ENCODE measurements at places on chromosomes 5 and 9.

GRCh38 chr9:19998153-19998552, 209.3 kb upstream of the SLC24A2 start:
- DNase-seq: no peak

- no peak for DNase-seq
Observed at GRCh38 chr5:89981021-89981420, 428.5 kb downstream of the CETN3 start.

- no peak for DNase-seq
Observed at GRCh38 chr5:40594811-40595210, 84.9 kb upstream of the PTGER4 start.

- no peak for DNase-seq
Observed at GRCh38 chr9:89029788-89030187, 38.5 kb downstream of the S1PR3 start.

GRCh38 chr5:68181039-68181599, 34.4 kb upstream of the PIK3R1 start:
- no peak for DNase-seq

DNA sequence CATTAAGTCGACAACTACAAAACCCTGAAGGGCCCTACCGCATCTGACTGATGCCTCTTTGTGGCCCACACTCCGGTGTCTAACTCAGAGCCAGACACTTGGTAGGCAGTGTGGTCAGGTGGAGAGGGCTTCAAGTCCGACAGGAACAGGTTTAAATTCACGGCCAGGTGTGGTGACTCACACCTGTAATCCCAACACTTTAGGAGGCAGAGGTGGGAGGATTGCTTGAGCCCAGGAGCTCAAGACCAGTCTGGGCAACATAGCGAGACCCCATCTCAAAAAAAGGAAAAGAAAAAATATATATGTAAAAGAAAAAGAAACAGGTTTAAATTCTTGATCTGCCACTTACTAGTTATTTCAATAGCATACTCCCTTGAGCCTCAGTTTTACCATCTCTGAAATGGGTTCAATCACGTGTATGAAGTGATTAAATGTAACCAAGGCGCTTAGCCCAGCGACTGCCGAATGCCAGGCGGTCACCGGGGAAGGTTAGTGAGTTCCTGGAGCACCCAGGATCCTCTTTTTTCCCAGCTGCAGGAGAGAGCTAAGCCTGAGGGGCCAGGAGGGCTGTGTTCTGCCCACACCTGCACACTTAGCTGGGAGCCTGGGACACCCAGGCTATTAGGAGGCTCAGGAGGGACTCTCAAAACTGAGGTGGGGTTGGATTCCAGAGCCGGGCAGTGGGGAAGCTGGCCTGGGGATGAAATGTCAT, 943 bp downstream of the CLTB start:
- DNase-seq: no peak

- DNase-seq: peak; percentile 71
Observed at GRCh38 chr9:136847088-136847825, 2.0 kb upstream of the PHPT1 start.

DNA sequence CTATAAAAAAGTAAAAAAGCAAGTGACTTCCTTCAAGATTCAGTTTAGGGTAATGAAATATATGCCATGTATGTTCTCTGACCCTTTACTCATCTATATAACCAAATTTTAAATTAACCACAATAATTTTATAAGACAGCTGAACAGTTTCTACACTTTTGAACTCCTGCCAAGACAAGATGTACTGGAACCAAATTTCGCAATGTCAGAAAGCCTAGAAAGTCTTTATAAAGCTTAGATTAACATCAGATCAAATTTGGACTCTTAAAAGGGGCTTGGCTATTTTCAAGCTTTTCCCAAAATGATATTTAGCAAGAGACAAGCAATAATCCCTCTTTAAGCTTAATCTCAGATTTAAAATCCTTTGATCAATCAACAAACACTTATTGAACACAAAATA, 362.6 kb downstream of the PTPRD start:
- DNase-seq: no peak

- no peak for DNase-seq
Observed at GRCh38 chr9:36913393-36914211, 120.5 kb downstream of the PAX5 start.

DNA sequence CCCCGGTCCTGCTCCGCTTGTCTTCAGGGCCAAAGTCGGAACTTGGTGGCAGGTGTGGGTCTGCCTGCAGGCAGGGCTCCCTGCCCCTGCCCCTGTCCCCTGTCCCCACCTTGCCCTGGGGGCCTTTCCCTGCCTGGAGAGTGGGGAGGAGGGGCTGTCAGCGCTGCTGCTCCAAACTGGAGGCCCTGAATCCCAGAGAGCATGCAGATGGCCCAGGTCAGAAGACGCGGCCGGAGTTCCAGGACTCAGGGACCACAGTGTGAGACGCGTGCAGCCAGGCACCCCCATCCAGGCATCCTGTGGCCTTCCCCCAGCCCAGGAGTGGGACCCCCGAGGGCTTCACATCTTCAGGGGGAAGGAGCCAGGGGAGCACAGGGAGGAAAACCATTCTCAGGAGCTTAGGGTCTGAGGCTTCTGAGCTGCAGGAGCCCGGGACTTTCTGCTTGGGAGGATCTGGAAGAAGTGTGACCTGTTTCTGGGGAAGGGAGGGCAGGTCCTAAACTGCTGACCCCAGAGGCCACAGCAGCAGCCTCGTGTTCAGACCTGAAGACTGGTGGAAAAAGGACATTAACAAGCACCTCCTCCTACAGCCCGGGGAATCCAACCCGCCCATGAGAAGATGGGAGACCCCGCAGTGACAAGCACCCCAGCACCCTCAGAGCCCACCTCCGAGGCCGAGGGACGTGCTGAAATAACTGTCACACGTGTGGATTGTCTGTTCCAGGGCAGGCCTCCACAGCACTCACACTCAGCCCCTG, 38.0 kb downstream of the RASGEF1C start:
- no peak for DNase-seq

GRCh38 chr5:30838936-30839496, 354.5 kb upstream of the CDH6 start:
- DNase-seq: no peak

- DNase-seq: no peak
Observed at GRCh38 chr5:54438620-54439389, 16.7 kb upstream of the HSPB3 start.

DNA sequence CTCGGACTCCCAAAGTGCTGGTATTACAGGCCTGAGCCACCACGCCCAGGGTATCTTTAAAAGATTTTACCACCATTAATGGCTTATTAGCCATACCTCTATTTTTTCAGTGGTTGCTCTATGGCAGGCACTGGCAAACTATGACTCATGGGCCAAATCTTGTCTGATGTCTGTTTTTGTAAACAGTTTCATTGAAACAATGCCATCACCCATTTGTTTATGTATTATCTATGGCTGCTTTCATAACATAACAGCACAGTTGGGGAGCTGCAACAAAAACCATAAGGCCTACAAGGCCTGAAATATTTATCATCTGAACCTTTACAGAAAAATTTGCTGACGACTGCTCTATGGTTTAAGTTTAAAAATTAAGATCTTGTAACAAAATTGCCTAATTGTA, 66.8 kb downstream of the SLC38A9 start:
- no peak for DNase-seq

DNA sequence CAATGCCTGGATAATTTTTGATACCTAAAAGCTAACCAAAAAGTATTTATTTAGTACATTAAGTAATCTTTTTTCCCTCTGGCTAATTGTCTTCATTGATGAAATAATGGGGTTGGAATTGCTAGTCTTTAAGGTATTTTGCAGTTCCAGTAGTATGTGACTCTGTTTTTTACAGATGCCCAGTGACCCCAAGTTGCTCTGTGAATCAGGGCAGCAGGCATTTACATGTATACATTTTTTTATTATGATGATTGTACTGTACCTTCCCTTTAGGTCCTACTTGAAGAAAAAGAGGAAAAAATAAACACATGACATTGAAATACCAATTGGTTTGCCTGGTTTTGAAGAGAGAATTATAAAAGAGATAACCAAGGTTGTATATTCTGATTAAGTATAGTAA, 385.5 kb downstream of the ADGRV1 start:
- no peak for DNase-seq

- DNase-seq: peak; percentile 61
Observed at GRCh38 chr9:112174965-112175795, at the start of gene SUSD1. SUSD1 (minus strand) TSS chr9:112175297; CDS start chr9:112175235, 62 bp downstream.

DNA sequence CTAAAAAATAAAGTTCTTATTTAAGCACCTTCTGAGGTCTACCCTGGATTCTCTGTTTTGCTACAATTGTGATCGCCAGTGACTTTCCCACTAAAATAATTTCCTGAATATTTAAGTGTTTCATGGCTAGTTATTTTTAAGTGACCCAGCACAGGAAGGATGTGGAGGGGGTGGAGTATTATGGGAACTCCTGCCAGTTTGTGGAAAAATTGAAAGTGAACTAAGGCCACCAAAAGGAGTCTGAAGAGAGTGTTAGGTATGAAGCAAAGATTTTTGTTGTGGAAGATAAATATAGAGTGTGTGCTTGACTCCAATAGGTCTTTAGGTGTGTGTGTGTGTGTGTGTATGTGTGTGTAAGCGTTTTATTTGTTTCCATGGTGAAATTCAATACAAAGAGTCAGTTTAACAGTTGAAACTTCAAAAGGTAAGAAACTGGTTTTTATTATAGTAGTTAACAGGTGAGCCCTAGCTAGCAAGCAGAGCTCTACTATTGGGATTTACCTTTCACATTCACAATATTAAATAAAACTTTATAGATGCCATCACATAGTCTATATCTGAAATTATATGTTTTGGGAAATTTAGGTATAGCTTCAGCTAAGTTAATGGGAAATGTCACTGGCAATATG, 25.6 kb downstream of the RASGRF2 start:
- no peak for DNase-seq

DNA sequence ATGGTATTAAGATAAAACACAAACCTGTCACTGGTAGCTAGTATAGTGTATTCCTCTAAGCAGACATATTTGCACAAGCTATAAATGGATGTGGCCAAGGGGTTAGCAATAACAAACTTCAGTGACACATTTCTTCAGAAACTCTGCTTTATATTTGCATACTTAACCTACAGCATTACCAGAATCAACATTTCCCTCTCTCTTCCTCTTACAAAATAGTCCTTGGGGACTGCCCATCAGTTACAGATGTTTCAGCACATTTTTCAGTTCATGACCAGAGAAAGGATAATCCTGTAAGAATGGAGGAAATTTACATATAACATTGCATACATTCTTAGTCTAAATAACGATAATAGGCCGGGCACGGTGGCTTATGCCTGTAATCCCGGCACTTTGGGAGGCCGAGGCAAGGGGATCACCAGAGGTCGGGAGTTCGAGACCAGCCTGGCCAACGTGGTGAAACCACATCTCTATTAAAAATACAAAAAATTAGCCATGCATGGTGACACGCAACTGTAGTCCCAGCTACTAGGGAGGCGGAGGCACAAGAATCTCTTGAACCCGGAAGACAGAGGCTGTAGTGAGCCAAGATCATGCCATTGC, 25.3 kb upstream of the SLC1A1 start:
- DNase-seq: no peak

GRCh38 chr5:33065131-33065530, 354.0 kb downstream of the NPR3 start:
- DNase-seq: no peak

- DNase-seq: no peak
Observed at GRCh38 chr5:73897893-73898292, 271.9 kb downstream of the ARHGEF28 start.

- DNase-seq: no peak
Observed at GRCh38 chr5:95917207-95917606, 44.4 kb downstream of the ELL2 start.

GRCh38 chr9:127965953-127966352, 14.8 kb downstream of the EEIG1 start:
- no peak for DNase-seq

- no peak for DNase-seq
Observed at GRCh38 chr5:90293931-90294330, 115.6 kb downstream of the CETN3 start.

DNA sequence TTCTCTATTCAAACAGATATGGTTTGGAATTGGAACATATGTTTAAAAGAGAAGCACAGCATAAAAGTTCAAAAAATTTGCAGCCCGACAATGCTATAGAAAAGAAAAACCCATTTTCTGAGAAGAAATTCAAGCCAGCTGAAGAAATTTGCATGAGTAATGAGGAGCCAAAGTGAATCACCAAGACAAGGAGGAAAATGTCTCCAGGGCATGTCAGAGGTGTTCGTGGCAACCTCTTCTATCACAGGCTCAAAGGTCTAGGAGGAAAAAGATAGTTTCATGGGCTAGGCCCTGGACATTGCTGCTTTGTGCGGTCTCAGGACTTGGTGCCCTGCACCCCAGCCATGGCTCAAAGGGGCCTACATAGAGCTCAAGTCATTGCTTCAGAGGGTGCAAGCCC, 134.8 kb upstream of the ADAMTS16 start:
- no peak for DNase-seq

GRCh38 chr5:104594850-104595249, 1032.3 kb upstream of the NUDT12 start:
- DNase-seq: no peak

DNA sequence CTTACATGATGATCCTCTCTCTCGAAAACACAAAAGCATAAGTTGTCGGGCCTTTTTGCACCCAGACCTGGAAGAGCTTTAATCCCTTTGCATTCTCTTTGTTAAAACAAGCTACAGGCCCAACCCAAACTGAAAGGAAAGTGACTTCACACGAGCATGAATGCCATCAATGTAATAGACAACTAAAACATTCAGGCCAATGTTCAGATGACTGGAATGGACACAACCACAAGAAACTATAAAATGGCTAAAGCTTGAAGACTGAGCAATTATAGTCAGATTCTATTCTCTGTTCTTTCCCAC, 45.5 kb downstream of the RFX3 start:
- DNase-seq: no peak

- DNase-seq: no peak
Observed at GRCh38 chr5:96065685-96066385, 104.2 kb upstream of the ELL2 start.

DNA sequence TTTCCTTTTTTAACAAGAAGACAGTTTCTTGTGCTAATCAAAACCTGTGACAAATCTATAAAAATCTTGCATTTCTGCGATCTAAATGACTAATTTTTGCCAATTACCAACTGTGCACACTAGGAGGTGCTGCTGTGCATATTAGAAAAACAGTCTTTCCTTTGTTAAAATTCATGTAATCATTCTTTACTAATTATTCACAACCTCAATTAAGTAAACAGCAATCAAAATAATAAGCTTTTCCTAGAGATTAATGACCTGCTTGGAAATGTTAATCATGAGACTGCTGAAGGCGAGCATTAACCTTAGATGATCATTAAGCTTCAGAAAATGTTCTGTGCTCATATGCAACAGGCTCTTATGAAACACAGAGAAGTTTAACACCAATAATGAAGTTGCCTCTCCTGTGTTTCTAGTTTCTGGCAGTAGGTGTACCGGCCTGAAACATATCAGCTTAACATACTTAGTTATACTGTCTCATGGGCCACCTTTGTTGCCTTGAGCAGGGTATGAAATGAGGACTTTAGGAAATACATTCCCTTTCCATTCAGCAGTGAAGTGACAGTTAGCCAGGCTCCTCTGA, 17.7 kb downstream of the RFESD start:
- DNase-seq: peak; percentile 31

- no peak for DNase-seq
Observed at GRCh38 chr5:107217721-107218130, 453.0 kb downstream of the EFNA5 start.

- no peak for DNase-seq
Observed at GRCh38 chr5:169426784-169427183, 125.8 kb upstream of the SLIT3 start.

Data from nephron progenitor cell (in vitro differentiated cells).